Stimulated activated CD4-positive, alpha-beta T cell treated with anti-CD3 and anti-CD28 coated beads, Interleukin-1b, Interleukin-23, amount 100 ng/mL, for 1 hour (primary cell): ENCODE measurements at places on chromosomes 12 and 14.

DNA sequence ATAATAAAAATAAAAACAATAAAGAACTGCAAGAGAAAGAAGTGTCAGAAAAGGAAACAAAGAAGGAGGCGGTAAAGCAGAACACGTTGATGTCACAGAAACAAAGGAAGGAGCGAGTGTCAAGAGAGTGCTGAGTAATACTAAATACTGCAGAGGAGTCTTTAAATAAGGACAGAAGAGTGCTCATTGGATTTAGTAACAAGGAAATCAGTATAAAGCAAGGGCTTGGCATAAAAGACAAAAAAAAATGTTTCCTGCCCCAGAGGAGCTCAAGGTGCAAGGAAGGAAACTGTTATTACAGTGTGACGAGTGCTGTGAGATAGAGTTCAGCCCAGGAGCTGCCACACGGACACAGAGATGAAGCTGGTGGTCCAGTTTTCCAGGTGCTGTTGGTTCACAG, 8.4 kb upstream of the TUBA1A start:
- DNase-seq = no peak

GRCh38 chr12:123410041-123410412, 26.1 kb downstream of the KMT5A start:
- DNase-seq = no peak

DNA sequence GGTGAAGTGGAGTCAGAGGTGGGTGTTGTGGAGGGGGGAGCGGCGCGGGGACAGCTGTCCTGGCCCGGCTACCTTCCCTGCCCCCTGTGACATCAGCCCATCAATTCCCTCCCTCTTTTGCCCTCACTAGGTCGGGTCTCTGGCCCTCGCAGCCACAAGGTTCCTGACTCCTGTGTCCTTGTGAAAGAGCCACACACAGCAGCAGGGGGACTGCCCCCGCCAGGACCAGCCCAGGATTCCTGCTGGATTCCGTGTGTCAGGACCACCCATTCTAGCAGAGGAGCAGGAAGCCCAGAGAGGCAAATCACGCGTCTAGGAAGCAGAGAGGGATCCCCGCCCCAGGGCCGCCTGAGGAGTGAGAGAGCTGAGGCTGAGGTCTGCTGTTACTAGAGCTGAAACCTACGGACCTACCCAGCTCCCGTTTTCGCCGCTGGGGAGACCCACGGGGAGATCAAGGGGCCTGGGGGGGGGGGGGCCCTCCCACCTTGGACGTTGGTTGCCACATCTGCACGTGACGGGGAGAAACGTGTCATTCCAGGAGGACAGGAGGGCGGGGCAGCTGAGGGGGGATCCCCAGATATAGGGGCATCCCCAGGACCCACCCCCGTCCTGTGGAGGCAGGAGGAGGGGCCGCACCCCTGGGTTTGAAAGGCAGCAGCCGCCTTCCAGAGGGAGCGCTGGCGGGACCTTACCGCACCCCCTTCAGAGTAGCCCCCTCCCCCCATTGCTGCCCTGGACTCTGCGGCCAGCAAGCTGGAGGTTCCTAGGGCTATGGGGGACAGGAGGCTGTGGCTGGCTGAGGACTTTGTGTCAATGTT, 12.5 kb upstream of the INF2 start:
- peak; percentile 46 for DNase-seq

DNA sequence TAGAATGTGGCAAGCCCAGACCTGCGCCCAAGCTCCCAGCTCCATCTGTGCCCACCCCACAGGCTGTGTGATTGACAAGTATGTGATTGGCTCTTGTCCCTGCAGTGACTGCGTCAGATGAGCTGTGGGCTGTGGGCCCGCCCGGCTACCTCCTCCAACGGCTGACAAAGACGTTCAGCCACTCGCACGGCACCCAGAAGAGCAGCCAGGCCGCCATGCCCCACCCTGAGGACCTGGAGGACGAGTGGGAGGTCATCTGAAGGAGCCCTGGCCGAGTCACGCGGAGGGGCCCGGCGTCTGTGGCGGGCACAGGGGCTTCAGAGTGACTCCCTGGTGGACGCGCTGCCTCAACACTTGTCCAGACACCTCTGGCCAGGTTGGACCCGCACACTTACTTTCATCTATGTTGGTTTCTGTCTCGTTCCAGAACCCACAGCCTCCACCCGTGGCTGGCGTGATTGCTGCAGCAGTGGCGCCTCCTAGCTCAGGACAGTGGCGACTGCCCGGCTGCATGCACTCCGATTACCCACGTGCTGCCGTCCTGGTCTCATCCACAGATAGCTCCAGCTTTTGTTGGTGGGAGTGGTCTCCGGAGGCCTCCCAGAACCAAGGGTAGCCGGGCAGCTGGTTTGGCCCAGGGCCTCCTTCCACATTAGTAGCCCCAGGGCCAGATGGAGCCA, 11.4 kb downstream of the ANKRD9 start:
- no peak for DNase-seq

DNA sequence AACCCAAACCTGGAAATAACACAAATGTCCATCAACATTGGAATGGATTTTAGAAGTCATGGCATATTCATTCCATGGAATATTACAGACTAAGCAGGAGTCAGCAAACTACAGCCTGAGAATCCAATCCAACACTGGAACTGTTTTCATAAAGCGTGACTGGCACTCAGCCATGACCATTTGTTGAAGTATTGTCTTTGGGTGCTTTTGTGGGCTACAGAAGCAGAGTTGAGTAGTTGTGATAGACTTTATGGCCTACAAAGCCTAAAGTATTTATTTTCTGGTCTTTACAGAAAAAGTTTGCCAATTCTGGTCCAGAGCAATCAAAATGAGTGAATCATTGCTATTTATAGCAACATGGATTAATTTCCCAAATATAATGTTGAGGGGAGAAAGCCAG, 34.5 kb upstream of the FRS2 start:
- no peak for DNase-seq

GRCh38 chr12:83122623-83122934, 435.9 kb downstream of the TMTC2 start:
- DNase-seq = no peak

- no peak for DNase-seq
Measured at GRCh38 chr12:98696036-98696646, 51.1 kb downstream of the APAF1 start.

DNA sequence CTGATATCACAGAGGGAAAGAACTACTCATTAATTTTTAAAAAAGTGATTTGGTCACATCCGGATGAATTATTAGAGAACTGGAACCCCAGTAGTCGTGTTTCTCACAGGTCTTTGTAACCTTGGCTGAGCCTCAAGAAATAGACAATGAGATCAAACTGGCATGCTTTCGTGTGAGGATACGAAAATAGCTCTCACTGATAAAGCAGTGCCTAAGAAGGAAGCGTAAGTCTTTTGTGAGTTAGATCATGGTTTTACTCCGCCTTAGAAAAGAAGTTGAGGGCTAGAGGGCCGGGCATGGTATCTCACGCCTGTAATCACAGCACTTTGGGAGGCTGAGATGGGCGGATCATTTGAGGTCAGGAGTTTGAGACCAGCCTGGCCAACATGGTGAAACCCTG, 33.8 kb upstream of the GALNT16 start:
- no peak for DNase-seq

DNA sequence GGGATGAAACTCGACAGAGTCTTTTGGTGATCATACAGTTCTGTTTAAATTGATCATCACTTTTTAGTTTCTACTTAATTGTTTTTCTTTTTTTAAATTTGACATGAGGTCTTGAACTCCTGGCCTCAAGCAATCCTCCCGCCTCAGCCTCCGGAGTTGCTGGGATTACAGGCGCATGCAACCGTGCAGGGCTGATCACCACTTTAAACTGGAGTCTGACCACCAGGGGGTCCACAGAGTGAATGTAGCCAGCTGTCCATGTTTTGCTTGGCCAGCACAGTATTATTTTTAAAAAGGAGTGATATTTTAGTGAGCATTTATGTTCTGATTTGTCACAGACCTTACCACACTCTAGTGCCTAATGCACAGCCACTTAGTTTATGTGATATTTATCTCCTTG, 10.7 kb downstream of the DAAM1 start:
- no peak for DNase-seq

- no peak for DNase-seq
Measured at GRCh38 chr14:105282098-105282725, 18.6 kb downstream of the BRF1 start.

GRCh38 chr14:38404616-38405015, 148.7 kb upstream of the CLEC14A start:
- DNase-seq = no peak

DNA sequence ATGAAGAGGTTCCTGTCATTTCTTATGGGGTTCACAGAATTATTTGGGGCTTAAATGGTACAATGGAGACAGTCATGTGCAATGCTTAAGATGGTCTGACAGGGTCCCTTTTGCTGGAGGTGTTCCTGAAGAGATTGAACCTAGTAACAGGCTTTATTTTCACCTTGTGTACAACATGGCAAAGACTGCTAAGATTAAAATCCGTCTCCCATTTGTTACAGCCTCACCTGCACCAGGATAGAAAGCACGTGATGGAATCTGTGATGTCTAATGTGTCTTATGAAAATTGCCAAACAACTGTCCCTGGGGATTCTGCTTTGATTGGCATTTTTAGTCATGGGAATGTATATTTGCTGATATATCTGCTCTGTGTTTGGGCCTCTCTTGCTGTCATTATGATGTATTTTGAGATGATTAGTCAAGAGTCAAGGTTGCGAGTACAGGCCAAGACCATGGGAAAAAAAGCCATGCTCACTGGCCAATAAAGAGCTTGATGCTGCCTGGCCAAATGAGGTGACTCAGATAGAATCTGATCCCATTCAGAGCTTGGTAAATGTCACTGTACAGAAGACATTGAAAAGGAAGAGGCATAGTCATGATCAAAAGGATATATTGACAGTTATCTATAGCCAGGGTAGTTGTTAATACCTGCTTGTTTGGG, 96.1 kb downstream of the FLRT2 start:
- no peak for DNase-seq

GRCh38 chr12:53217051-53217930, 10.2 kb upstream of the ITGB7 start:
- no peak for DNase-seq

DNA sequence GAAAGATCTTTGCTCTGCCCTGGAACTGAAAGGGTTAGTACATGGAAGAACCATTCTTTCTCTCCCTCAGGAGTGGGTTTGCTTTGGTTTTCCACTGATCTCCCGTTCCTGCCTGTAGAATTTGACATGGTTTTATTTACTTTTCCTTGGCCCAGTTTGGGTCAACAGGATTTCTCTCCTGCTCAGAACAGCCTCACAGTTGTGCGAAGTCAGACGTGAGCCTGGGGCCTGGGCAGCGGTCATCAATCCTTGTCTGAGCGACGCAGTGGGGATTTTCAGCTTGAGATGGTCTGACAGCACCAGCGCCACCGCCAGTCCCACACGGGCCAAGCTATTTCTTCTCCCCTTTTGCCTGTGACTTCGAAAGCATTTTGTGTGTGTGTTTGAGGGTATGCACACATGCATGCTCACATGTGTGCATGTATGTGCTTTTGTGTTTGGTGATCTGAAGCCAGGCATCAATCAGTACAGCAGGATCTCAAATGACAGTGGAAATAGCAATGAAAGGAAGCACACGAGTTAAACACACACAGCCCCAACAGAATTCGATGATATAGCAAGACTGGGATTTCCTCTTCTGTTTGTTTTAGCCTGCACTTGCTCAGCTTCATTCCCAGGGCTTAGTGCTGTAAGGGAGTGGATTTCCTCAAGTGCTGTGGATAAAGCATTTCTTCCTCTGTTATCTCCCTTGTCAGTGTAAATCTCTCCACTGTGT, 58.3 kb downstream of the SMOC1 start:
- no peak for DNase-seq

DNA sequence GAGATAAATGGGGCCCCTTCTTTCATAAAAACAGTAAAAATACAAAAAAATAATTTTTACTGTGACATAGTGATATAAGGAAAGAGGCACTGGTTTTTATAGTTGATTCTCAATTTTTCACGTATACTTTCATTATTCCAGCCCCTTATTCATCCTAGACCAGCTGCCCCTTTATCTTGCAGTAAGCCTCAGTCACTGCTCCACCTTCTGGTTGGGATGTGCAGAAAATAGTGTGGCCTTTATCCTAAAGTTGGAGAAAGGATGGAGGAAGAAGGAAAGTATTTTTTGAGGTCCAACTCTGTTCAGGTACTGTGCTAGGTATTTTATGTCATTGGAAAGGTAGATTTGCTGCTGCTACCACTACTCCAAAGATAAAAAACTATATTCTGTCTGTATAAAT, 172.7 kb downstream of the ANO6 start:
- no peak for DNase-seq

DNA sequence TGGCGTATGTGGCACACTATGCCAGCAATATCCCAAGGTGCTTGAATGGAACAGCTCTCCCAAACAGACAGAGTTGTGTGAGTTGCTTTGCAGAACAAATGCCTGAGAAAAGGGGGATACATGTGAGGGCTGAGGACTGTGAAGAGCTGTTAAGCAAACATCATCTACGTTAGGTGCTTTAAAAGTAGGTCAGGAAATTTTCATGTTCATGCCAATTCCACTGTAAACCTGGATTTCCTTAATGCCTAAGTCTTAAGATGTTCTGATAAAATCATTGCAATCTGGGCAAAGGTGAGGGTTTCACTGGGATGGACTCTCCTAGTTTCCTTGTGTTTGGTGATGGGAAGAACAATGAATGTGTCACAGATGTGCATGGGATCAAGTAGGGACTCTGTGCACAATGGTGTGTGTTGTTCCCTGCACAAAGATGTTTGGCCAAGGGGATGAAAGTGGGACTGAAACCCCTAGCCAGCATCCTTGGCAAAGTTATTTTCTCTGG, 227.9 kb downstream of the KTN1 start:
- DNase-seq = no peak

- DNase-seq = no peak
Measured at GRCh38 chr12:26295001-26295400, 99.6 kb downstream of the SSPN start.
